ENCODE measurements at places on chromosomes 13 and 19. TPM values are rescaled to one million over a fixed set of nuclear protein-coding genes. Genes with fewer than 3 reads are reported as not detected.

- H3K36me3 ChIP-seq = no peaks in the 10 kb centered on the region
- H3K27ac ChIP-seq = peak overlapping the region; percentile 86
- H3K4me1 ChIP-seq = peaks cover 33% of the 10 kb centered on the region
- DNase-seq = no peak
Measured at GRCh38 chr19:10896851-10897526, 25.6 kb downstream of the CARM1 start.

DNA sequence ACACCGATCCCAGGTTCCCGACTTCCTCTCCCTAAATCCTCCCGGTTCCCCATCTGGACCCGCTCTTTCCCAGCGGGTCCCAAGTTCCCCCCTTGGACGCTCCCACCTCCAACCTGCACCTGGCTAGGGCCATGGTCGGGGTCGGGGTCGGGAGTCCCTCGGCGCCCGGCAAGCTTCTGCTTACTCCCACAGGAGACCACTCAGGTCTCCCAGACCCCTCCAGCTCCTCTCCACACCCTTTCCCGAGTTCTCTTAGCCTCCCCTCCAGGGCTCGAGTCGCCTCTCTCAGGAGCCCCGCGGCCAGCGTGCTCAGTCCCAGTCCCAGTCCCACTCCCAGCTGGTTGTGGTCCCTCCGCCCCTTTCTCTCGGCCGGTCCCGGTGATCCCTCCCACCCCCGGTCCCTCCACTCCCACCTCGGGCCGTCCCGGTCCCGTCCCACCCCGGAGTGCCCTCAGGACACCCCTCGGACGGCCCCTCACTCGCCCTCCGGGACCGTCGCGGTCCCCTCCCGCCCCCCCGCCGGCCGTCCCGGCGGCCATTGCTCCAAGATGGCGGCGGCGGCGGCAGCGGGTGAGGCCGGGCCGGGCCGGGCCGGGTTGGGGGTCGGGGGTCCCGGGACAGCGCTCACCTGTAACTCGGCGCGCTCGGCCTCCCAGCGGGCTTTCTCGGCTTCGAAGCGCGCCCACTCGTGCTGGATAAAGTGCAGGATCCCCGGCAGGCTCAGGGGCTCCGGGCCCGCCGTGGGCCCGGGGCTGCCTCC is at the start of gene FKRP:
Gene FKRP, plus strand, starts transcription at position 537 of the 760 bp plus-strand sequence. CDS start 9,394 bp downstream, outside the sequence.
- H3K27me3 ChIP-seq = peaks cover 7% of the 10 kb centered on the region
- peak; percentile 64 for DNase-seq
- no peaks in the 10 kb centered on the region for H3K36me3 ChIP-seq
- peak within 1 kb of the TSS; percentile 84 for H3K27ac ChIP-seq
- peaks cover 15% of the 10 kb centered on the region for H3K4me1 ChIP-seq
- H3K4me3 ChIP-seq = peak within 1 kb of the TSS; percentile 93

DNA sequence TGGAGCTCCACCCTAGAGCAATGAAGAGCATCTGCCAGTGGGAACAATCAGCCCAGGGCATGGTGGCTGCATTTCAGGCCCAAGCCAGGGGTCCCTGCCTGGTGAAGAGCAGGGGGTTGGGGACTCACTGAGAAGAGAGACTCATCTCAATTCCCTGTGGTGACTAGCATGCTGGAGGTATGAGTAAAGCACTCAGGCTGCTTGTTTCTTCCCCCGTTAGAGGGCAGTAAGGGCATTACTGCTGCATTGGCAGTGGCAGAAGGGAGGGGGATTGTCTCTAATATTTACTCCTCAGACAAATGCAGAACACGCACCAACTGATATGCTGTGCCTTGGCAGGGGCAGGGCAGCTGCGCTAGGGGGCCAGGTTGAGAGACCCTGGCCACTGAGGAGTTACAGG is 329.1 kb downstream of the SLITRK5 start:
- no peaks in the 10 kb centered on the region for H3K36me3 ChIP-seq
- H3K27me3 ChIP-seq = peaks cover 2% of the 10 kb centered on the region
- H3K4me3 ChIP-seq = no peak overlapping the region

DNA sequence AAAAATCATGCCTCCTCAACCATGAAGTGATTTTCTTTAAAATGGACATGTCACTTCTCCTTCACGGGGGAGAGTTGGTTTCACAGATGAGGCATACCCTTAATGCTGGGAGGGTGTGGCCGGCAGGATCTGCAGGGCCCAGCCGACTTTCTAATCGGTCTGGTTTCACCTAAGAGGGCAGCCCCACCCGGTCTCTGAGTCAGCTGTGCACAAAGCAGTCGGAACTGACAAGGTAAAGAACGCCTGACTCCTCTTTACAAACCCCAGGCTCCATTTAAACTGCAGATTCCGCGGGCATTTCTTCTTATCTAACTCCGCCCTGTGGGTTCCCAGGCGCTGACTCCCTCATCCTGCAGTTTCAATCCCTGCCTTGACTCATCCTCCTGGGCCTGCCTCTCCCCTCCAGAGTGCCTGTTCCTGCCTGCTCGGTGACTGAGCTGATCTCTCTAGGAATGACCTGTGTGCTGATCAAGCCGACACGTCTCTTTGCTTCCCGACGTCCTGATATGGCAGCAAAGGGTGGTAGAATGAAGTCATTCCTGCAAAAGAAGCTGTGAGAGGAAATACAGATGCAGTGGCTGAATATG is 63.4 kb downstream of the EFNB2 start:
- H3K4me3 ChIP-seq = no peak overlapping the region
- H3K4me1 ChIP-seq = peaks cover 6% of the 10 kb centered on the region
- no peak overlapping the region for H3K27ac ChIP-seq
- no peak for DNase-seq
- H3K27me3 ChIP-seq = peaks cover 3% of the 10 kb centered on the region

GRCh38 chr19:5052515-5052914 is 83.6 kb downstream of the KDM4B start:
- peaks cover 24% of the 10 kb centered on the region for H3K4me1 ChIP-seq
- H3K4me3 ChIP-seq = no peak overlapping the region
- peaks cover 8% of the 10 kb centered on the region for H3K27me3 ChIP-seq
- no peak overlapping the region for H3K27ac ChIP-seq

GRCh38 chr13:45280011-45280410 is 61.0 kb downstream of the TPT1 start:
- no peak for DNase-seq
- H3K4me1 ChIP-seq = peaks cover 8% of the 10 kb centered on the region
- H3K4me3 ChIP-seq = no peak overlapping the region
- no peaks in the 10 kb centered on the region for H3K27me3 ChIP-seq
- peak overlapping the region; percentile 21 for H3K27ac ChIP-seq

- no peak overlapping the region for H3K4me3 ChIP-seq
- H3K27ac ChIP-seq = no peak overlapping the region
- H3K36me3 ChIP-seq = peaks cover 5% of the 10 kb centered on the region
- peaks cover 12% of the 10 kb centered on the region for H3K27me3 ChIP-seq
Measured at GRCh38 chr19:53844849-53845246, 20.7 kb upstream of the NLRP12 start.

DNA sequence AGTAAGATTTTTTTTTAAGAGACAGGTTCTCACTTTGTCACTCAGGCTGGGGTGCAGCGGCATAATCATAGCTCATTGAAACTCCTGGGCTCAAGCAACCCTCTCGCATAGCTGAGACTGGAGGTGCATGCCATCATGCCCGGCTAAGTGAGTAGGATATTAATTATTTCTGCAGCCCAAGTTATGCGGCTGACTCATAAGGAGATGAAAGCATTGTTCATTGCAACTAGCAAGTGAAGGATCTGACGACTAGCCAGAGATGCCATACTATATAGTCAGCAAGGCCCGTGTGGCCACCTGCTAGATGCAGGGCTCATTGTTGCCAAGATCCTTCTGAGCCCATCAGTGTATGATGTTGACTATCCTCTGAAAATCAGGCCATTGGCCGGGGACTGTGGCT is 45.2 kb downstream of the ABCC4 start:
- H3K27me3 ChIP-seq = no peaks in the 10 kb centered on the region
- DNase-seq = no peak
- no peaks in the 10 kb centered on the region for H3K4me1 ChIP-seq
- H3K36me3 ChIP-seq = peaks cover 5% of the 10 kb centered on the region

GRCh38 chr19:42143341-42144234 is 11.3 kb upstream of the POU2F2 start:
- peaks cover 12% of the 10 kb centered on the region for H3K27me3 ChIP-seq
- H3K4me1 ChIP-seq = peaks cover 14% of the 10 kb centered on the region
- H3K27ac ChIP-seq = no peak overlapping the region
- peaks cover under 1% of the 10 kb centered on the region for H3K36me3 ChIP-seq
- no peak for DNase-seq
- peak overlapping the region; percentile 26 for H3K4me3 ChIP-seq

- H3K36me3 ChIP-seq = peaks cover 4% of the 10 kb centered on the region
- H3K4me3 ChIP-seq = no peak overlapping the region
- no peak overlapping the region for H3K27ac ChIP-seq
- no peaks in the 10 kb centered on the region for H3K4me1 ChIP-seq
Measured at GRCh38 chr13:112325142-112325808, 50.9 kb upstream of the SPACA7 start.

GRCh38 chr13:51192348-51192747 is 29.9 kb upstream of the FAM124A start:
- DNase-seq = no peak
- no peaks in the 10 kb centered on the region for H3K27me3 ChIP-seq
- H3K4me1 ChIP-seq = no peaks in the 10 kb centered on the region
- no peak overlapping the region for H3K27ac ChIP-seq
- H3K4me3 ChIP-seq = no peak overlapping the region

DNA sequence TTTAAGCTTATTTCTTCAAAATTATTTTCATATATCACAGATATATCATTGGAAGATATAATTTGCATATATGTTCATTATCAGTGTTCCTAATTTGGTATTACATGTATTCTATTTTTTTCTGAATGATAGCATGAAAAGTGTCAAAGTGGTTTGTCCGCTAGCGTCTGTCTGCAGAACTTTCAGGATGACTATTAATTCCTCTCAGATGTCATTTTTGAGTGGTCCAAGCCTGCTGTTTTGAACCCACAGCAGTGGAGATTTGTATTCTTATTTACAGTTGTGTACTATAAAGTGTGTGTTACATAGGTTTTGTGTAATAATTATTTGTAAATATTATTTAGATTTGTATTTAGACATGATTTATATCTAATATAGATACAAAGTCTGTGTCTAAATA is 8.5 kb downstream of the UTP14C start:
- H3K4me3 ChIP-seq = no peak overlapping the region
- peaks cover 2% of the 10 kb centered on the region for H3K4me1 ChIP-seq
- peaks cover 2% of the 10 kb centered on the region for H3K27me3 ChIP-seq
- no peak overlapping the region for H3K27ac ChIP-seq
- no peak for DNase-seq

DNA sequence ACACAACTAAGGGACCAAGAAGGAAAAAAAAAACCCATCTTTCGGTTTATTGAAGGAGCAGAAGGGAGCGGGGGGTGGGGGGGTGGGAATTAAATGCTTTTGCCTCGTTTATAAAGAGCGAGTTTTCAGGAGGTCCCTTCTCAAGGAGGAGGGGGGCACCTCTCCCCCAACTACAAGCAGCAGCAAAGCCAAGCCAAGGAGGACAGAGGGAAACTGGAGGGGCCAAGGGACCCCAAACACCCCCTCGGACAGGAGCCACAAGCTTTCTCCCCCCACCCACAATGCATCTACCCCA is 2.4 kb downstream of the IRF2BP1 start:
- no peak for DNase-seq
- H3K27me3 ChIP-seq = peaks cover 7% of the 10 kb centered on the region
- H3K27ac ChIP-seq = peak overlapping the region; percentile 3
- H3K4me3 ChIP-seq = peak overlapping the region; percentile 82
- no peaks in the 10 kb centered on the region for H3K36me3 ChIP-seq

DNA sequence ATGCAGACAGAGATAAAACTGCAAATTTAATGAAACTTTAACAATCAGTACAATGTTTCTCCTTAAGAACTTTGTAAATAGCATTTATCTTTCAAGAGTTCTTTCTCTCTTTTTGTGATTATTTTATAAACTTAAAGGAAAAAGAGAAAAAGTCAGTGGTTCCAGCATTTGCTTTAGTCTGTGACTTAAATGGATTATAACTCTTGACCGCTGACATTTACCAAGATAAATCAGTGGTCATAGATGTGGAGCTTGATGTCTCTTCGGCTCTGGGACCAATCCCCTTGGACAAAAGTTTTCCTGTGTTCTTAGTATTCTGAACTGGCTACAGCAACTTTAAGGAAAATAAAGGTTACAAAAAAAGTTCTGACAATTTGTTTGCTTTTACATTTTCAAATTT is 162.6 kb downstream of the TM9SF2 start:
- H3K27me3 ChIP-seq = peaks cover 2% of the 10 kb centered on the region
- DNase-seq = no peak
- peaks cover 31% of the 10 kb centered on the region for H3K4me1 ChIP-seq
- no peak overlapping the region for H3K27ac ChIP-seq
- no peak overlapping the region for H3K4me3 ChIP-seq

DNA sequence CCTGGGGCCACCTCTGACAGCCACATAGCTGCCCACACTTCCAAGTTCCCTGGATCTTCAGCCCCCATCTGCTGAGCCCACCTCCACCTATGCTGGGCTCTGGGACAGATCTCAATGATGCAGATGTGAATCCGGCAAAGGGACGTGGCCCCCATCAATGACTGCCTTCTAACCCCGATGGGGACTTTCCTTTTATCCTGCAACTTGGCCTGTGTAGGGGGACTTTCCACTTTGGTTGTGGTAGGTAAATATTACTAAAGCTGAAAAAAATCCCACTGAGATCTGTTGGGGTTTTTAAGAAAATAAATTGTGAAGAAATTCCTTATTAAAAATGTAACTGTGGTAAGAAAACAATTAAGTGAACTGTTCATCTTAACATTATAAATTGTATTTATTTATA is 20.8 kb upstream of the ASPDH start:
- H3K36me3 ChIP-seq = peaks cover 17% of the 10 kb centered on the region
- DNase-seq = no peak
- H3K27ac ChIP-seq = no peak overlapping the region
- no peak overlapping the region for H3K4me3 ChIP-seq
- peaks cover 5% of the 10 kb centered on the region for H3K27me3 ChIP-seq
- H3K4me1 ChIP-seq = no peaks in the 10 kb centered on the region

- no peak overlapping the region for H3K27ac ChIP-seq
- no peak for DNase-seq
- H3K27me3 ChIP-seq = peaks cover 3% of the 10 kb centered on the region
- H3K4me3 ChIP-seq = no peak overlapping the region
- no peaks in the 10 kb centered on the region for H3K36me3 ChIP-seq
Measured at GRCh38 chr13:65656740-65657329, 1573.3 kb downstream of the PCDH9 start.

GRCh38 chr19:30870876-30871275 is 478.4 kb downstream of the TSHZ3 start:
- no peak overlapping the region for H3K4me3 ChIP-seq
- DNase-seq = peak; percentile 43
- H3K36me3 ChIP-seq = peaks cover 5% of the 10 kb centered on the region
- peaks cover 4% of the 10 kb centered on the region for H3K27me3 ChIP-seq

DNA sequence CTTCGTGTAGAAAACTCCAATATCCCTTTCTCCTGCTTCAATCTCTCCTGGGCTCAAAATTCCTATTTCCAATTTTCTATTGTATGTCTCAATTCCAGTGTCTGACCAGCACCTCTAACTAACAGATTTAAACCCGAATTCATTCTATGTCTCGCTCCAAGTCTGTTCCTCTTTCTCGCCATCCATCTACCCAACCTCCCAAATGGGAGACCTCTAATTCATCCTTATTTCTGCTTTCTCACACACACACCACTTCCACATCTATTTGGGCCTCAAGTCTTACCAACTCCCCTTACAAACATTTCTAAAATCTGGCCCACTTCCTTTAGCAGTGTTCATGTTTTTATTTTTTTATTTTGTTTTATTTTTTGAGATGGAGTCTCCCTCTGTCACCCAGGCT is 53.3 kb downstream of the MBD3L2B start:
- no peak overlapping the region for H3K4me3 ChIP-seq
- no peak overlapping the region for H3K27ac ChIP-seq
- H3K27me3 ChIP-seq = peaks cover 2% of the 10 kb centered on the region
- H3K4me1 ChIP-seq = no peaks in the 10 kb centered on the region
- H3K36me3 ChIP-seq = no peaks in the 10 kb centered on the region

KLK14 gene
- total RNA-seq = 1.5 TPM

CFAP97D2 gene
- total RNA-seq = not detected

CLDN10 gene
- 8.3 TPM for total RNA-seq

ACP7 gene
- not detected for total RNA-seq

SLC44A2 gene
- 129 TPM for total RNA-seq

USE1 gene
- 14.9 TPM for total RNA-seq

LYPD3 gene
- 0.56 TPM for total RNA-seq
